ENCODE measurements at places on chromosomes 12 and 14. TPM values are rescaled to one million over a fixed set of nuclear protein-coding genes. Genes with fewer than 3 reads are reported as not detected.

- DNase-seq, result no peak
Observed at GRCh38 chr12:93178154-93178878, 199.4 kb upstream of the NUDT4 start.

- DNase-seq, result no peak
Observed at GRCh38 chr14:88463318-88463717, 77.9 kb downstream of the SPATA7 start.

GRCh38 chr14:95039259-95039992 is 117.9 kb downstream of the DICER1 start:
- no peak for DNase-seq

Gene KRT78
- not detected for total RNA-seq
